ENCODE measurements at places on chromosomes 2 and 18.

DNA sequence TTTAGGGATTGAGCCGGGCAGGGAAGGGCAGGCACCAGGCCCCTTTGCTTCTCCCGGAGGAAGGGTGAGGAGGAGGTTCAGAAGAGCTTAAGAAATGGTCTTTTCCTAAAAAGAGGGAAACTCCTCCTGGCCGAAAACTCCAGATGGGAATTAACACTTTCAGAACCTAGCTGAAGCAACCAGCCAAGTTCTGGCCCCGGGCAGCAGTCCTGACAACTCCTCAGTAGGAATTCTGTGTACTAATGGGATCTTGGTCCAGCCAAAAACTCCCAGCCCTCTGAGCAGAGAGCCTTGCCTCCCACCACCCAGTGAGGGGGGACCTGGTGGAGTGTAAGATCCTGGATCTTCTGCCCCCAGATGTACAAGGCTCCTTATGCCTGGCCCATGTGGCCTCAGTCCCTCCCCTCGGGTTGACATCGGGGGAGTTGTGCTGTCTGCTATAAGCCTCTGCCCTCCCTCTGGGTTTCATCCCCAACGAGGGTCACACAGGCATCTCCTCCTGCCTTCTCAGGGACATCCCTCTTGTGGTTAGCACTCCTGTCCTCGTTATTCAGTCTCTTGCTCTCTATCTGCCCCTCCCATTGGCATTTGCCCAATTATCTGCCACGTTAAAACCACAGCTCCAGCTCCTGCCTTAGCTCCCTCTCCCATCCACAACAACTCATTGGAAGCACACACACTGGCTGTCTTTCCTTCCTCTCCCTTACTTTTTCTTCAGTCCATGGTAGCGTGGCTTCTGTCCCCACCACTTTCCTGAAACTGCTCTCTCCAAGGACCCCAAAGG is 184.6 kb downstream of the CYP26B1 start:
- no peak for DNase-seq

DNA sequence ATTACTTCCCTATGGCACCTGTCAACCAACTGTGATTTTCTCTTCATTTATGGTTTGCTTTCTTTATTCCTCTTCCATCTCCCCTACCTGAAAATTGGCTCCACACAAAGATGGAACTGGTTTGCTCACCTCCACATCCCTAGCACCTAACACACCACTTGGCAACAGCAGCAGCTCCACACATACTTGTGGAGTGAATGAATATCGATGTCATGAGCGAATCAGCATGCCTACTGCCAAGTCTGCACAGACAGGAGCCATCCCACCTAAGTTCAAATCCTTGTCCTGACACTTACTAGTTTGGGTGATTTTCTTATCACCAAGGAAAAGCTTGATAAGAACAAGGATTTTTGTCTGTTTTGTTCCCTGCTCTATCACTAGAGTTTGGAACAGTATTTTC is 191.4 kb upstream of the TMEM200C start:
- DNase-seq = no peak

DNA sequence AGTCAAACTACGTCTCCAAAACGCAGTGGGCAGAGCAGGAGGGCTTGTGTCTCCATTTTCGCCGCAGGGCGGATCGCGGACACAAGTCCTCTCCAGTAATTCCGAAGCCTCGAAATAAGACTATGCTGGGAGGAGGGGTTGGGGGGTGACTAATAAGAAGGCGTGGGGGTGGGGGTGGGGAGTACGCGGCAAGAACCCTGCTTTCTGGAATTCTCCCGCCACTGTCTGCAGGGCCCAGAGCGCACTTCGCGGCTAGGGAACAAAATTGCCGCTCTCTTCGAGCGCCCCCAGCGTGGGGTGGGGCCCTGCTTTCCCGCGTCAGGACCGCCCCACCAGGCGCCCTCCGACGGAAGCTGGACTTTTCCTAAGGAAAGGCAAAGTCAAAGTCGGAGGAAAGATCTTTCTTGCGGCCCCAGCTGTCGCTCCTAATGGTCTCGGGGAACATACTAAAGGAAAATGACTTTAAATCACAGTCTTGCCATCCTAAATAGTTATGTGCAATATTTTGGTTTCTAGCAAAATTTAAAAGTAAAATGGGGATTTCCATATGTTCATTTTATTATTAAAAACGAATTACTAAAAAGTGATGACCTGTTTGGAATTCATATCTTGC is 11.9 kb downstream of the NR4A2 start:
- no peak for DNase-seq

GRCh38 chr18:657311-658000 is at the start of gene TYMS:
Gene TYMS (plus strand): TSS chr18:657653. CDS start chr18:657743, 90 bp downstream.
- no peak for DNase-seq
